ENCODE measurements at places on chromosomes 1 and 21.

GRCh38 chr1:48848035-48848434, 71.3 kb upstream of the BEND5 start:
- H3K4me3 ChIP-seq = no peak overlapping the region
- no peaks in the 10 kb centered on the region for H3K36me3 ChIP-seq

- no peak for DNase-seq
- no peaks in the 10 kb centered on the region for H3K36me3 ChIP-seq
- H3K27me3 ChIP-seq = no peaks in the 10 kb centered on the region
Observed at GRCh38 chr1:99490031-99490430, 155.9 kb upstream of the PALMD start.

GRCh38 chr1:110520827-110521226, 1.9 kb upstream of the KCNA10 start:
- H3K4me1 ChIP-seq = peaks cover 14% of the 10 kb centered on the region
- H3K27ac ChIP-seq = no peak overlapping the region
- no peak for DNase-seq
- H3K4me3 ChIP-seq = no peak overlapping the region
- H3K36me3 ChIP-seq = no peaks in the 10 kb centered on the region

GRCh38 chr1:24384251-24385090, 29.1 kb downstream of the STPG1 start:
- no peaks in the 10 kb centered on the region for H3K4me1 ChIP-seq
- no peaks in the 10 kb centered on the region for H3K36me3 ChIP-seq
- no peak for DNase-seq
- no peak overlapping the region for H3K4me3 ChIP-seq
- no peaks in the 10 kb centered on the region for H3K27me3 ChIP-seq
- H3K27ac ChIP-seq = no peak overlapping the region

DNA sequence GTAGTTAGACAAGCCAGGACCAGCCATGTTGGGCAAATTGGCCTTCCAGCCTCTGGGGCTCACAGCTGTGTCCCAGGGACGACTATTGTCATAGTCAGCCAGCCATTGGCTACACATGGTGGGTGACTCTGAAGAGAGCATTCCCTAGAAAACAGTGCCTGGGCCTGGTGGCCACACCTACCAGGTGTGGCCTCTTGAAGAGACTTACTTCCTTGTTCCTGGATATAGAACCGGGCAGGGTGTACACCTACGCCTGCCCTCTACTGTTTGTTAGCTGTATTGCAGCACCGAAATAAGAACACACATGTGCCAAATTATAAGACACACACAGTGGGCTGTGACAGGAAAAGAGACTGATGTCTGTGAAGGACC, 134.6 kb upstream of the ARHGEF16 start:
- peaks cover 3% of the 10 kb centered on the region for H3K4me1 ChIP-seq
- no peaks in the 10 kb centered on the region for H3K36me3 ChIP-seq
- H3K27me3 ChIP-seq = peaks cover 7% of the 10 kb centered on the region
- no peak overlapping the region for H3K4me3 ChIP-seq
- DNase-seq = peak; percentile 69

Measured in H1 (cell line).